ENCODE measurements at places on chromosomes 12 and 14.

DNA sequence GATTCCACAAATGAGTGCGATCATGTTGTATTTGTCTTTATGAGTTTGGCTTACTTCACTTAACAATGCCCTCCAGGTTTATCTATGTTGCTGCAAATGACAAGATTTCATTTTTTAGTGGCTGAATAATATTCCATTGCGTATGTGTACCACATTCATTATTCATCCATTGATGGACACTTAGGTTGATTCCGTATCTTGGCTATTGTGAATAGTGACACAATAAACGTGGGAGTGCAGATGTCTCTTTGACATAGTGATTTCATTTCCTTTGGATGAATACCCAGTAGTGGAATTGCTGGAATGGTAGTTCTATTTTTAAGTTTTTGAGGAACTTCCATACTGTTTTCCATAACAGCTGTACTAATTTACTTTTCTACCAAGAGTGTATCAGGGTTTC lies 23.5 kb downstream of the AKAP6 start:
- DNase-seq, result no peak

- no peak for DNase-seq
These were observed 24.4 kb downstream of the B4GALNT3 start for GRCh38 chr12:484096-484495.

DNA sequence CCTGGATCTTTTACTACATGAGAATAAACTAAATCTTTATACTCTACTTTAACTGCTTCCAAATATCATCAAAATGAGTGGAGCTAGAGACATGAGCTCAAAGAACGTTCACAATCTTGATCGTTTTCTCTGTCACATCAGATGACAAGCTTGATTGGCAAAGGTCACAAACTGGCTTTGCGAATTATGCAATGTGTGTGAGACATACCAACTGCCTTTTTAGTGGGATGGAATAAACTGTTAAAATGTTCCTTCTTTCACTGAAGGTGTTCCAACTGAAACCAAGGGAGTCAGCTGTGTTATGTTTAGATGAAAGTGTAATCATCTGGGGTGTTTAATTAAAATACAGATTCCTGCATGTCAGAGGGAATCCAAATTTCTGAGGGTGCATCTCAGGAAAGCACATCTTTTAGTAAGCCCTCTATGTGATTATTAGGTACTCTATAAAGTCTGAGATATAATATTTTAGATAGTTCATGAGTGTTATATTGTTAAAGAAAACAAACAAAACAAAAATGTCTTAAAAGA lies 21.9 kb downstream of the KITLG start:
- DNase-seq, result no peak

GRCh38 chr14:89890589-89890988 lies 63.9 kb downstream of the EFCAB11 start:
- no peak for DNase-seq

DNA sequence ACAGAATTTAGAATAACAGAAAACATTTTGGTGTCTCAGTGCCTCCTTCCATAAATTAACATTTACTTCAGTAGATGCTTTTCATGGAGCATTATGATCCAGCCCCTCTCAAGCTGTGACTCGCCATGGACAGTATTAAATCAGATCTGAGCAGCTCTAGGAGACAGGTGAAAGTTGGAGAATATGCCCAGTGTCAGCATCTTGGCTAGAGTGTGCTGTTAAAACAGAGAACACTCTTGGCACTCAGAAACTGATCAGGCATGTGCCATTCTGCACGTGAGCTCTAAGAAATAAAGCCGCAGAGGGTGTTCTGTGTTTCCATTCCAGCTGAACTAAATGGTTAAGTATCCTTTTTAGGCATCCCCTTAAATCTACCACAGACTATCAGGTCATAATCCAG lies 68.0 kb downstream of the DIP2B start:
- no peak for DNase-seq

DNA sequence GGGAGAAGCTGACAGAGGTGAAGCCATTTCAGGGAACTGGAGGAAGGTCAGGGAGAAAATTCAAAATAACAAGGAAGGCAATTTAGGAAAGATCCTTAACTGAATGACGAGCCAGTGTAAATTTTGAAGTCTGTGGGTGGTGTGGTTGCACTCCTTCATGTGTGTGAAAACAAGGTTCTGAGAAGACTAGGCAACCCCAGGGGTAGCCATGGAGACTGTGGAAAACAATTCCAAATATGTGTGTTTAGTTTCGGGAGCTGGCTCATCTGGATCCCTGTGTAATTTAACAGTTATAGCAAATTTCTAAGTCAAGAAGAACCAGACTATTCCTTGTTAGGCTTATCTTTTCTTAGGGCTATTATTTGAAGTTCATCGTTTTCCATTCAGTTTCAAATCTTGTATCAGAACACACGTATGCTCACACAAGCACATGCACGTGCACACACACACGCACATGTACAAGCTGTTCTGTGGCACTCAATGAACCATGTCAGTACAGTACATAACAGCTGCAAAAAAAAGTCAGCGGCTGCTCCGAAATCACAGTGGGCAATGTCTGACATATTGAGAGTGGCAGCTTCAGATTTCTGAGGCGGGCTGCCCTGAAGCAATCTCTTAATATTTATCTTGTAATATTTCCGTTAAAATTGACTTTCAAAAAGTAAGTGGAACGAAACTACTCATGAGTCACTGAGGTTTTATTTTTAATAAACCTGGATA lies 411.2 kb downstream of the AEBP2 start:
- DNase-seq, result no peak

DNA sequence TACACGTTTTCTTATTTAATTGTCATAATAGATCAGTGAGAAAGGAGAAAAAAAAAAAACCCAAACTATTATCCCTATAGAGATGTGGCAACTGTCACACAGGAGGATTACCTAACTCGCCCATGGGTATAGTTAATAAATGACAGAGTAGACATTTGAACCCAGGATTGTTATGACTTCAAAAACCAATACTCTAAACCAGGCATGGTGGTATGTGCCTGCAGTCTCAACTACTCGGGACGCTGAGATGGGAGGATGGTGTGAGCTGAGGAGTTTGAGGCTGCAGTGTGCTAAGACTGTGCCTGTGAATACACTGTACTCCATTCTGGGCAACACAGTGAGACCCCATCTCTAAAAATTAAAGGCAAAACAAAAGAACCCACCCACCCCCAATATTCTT lies 114.5 kb downstream of the DENND5B start:
- no peak for DNase-seq
